Effector memory CD4-positive, alpha-beta T cell (primary cell): ENCODE measurements at places on chromosomes 2 and 18.
A peak's percentile ranks its signal among the peaks of the same experiment; 100 is the strongest.

GRCh38 chr2:29224693-29225551 lies 109.7 kb downstream of the CLIP4 start:
- no peaks in the 10 kb centered on the region for H3K4me1 ChIP-seq
- no peak for DNase-seq
- no peaks in the 10 kb centered on the region for H3K27me3 ChIP-seq
- H3K4me3 ChIP-seq: no peak overlapping the region
- H3K27ac ChIP-seq: no peak overlapping the region
- no peaks in the 10 kb centered on the region for H3K36me3 ChIP-seq

- no peak overlapping the region for H3K27ac ChIP-seq
- DNase-seq: no peak
- no peaks in the 10 kb centered on the region for H3K4me1 ChIP-seq
- no peaks in the 10 kb centered on the region for H3K36me3 ChIP-seq
- no peak overlapping the region for H3K4me3 ChIP-seq
Measured at GRCh38 chr2:233346930-233347329, 7.4 kb upstream of the DGKD start.

- H3K27ac ChIP-seq: no peak overlapping the region
- no peak for DNase-seq
- H3K4me3 ChIP-seq: no peak overlapping the region
- H3K27me3 ChIP-seq: no peaks in the 10 kb centered on the region
- no peaks in the 10 kb centered on the region for H3K36me3 ChIP-seq
- no peaks in the 10 kb centered on the region for H3K4me1 ChIP-seq
Measured at GRCh38 chr2:240925191-240925567, 19.0 kb downstream of the CROCC2 start.

DNA sequence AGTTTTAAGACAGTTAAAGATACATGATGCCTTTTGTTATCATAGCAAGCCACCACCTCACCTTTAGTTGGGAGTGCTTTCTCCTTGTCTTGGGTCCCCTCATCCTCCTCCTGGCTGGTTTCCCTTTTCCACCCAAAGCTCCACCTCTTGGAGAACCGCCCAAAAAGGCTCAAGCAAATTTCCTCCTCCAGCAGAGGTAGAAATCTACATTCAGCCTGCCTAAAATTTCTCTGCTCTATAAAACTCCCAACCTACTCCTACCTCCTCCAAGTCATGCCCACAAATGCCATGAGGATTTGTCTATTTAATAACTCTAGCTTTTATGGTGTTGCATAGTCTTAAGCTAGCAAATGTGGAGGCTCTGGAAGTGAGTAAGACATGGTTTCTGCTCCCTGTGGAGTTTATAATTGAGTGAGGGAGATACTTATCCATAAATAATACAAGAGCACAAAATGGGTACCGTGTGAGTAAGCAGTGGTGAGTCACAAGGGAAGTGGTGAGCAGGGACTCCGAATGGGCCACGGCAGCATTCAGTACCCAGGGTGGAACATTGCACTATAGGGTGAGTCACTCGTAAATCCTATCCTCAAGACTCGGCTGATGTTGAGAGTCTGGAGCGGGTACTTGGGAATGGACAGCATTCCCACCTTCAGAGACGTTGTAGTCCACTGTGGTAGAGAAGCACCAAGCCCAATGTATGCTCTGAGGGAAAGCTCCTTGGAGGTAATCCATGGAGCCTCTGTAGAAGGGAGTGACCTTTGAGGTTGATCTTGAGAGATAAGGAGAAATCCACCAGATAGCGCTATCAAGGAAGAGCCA lies 146.3 kb downstream of the RTN4 start:
- no peaks in the 10 kb centered on the region for H3K36me3 ChIP-seq
- peaks cover 4% of the 10 kb centered on the region for H3K4me1 ChIP-seq
- H3K27ac ChIP-seq: no peak overlapping the region
- peak; percentile 20 for DNase-seq

DNA sequence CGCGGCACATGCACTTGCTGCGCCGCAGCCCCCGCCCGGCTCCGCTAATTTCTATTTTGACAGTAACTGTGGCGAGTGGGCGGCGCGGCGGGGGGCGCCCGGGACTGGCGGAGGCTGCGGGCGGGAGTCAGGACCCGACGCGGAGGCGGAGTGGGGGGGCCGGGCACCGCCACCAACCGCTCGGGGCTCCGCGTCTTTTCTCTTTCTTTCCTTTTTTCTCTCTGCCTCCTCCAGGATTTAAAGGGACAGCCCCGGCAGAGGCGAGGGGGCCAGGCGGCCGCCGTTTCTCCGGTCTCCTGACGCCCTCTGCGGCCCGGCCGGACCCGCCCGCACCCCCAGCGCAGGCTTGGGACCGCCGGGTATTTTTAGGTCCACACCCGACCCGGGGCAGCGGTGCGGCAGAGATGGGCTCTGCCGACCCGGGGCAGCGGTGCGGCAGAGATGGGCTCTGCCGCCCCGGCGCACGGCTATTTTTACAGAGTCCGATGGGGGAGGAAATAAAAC lies 460 bp upstream of the ZBTB7C start:
- no peaks in the 10 kb centered on the region for H3K36me3 ChIP-seq
- H3K27ac ChIP-seq: peak overlapping the region; percentile 18
- H3K4me1 ChIP-seq: peaks cover 18% of the 10 kb centered on the region
- H3K4me3 ChIP-seq: peak overlapping the region; percentile 73
- peaks cover 29% of the 10 kb centered on the region for H3K27me3 ChIP-seq
